Posterior vena cava (tissue), 2 donors: ENCODE measurements at places on chromosomes 16 and 17.
A peak's percentile ranks its signal among the peaks of the same experiment; 100 is the strongest.

DNA sequence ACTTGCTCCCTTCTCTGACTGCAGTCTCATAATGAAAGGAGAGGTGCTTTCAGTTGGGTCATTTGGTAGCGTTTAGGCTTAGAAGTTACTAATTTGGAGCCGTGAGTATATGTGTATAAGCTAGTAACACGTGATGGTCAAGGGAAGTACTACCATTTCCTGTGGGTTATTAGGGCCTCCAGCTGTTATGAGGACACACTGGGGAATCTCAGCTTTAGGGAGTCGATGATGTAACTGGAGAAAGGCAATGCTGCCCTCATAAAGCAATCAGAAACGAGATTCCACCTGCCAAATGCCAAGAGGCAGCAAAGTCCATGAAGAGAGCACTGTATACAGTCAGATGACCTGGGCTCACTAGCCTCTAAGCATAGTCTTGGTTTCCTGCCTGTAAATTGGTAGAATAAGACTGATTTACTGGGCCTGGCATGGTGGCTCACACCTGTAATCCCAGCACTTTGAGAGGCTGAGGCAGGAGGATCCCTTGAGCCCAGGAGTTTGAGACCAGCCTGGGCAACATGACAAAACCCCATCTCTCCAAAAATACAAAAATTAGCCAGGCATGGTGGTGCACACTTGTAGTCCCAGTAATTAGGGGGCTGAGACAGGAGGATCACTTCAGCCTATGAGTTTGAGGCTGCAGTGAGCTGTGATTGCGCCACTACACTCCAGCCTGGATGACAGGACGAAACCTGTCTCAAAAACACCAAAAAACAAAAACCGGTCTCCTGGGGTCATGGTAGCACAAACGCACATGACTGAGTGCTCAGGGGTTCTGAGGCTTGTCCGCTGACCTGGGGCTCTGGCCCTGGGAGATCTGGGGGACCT is 53.0 kb downstream of the SF3B3 start:
- peak; percentile 35 for DNase-seq

- DNase-seq: peak; percentile 93
These were observed 13.7 kb upstream of the CNGB1 start for GRCh38 chr16:57984443-57985203.

DNA sequence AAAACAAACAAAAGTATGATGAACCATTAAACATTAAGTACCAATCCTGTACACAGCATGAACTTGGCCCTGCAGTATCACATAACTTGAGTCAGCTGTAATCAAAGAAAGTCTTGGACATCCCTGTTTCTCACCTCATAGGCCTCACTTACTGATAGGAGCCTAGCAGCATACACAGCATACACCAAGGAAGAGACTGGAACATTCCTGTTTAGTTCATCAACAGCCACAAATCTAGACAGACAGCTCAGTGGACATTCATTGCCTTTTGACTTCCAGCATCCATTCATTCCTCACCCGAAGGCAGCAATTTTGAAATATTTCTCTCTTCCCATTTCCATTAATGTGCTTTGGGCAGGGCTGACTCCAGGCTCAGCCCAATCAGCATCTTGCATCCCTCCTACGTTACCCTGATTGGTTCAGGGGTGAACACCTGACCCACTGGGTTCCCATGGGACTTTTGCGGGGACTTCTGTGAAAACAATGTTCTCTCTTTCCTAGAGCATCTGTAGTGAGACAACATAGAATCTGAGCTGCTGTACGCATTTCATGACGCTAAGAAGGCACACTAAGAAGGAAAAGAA is 336.7 kb upstream of the ZFHX3 start:
- DNase-seq: no peak

GRCh38 chr17:164303-165235 is 16.9 kb downstream of the DOC2B start:
- no peak for DNase-seq

- DNase-seq: no peak
These were observed 5.1 kb downstream of the PLCG2 start for GRCh38 chr16:81784072-81784795.

- DNase-seq: peak; percentile 45
These were observed 1.7 kb upstream of the CHAD start for GRCh38 chr17:50470426-50470825.
